ENCODE measurements at places on chromosomes 5 and 9.

GRCh38 chr5:10130881-10131280 lies 118.8 kb downstream of the ATPSCKMT start:
- no peak for DNase-seq

DNA sequence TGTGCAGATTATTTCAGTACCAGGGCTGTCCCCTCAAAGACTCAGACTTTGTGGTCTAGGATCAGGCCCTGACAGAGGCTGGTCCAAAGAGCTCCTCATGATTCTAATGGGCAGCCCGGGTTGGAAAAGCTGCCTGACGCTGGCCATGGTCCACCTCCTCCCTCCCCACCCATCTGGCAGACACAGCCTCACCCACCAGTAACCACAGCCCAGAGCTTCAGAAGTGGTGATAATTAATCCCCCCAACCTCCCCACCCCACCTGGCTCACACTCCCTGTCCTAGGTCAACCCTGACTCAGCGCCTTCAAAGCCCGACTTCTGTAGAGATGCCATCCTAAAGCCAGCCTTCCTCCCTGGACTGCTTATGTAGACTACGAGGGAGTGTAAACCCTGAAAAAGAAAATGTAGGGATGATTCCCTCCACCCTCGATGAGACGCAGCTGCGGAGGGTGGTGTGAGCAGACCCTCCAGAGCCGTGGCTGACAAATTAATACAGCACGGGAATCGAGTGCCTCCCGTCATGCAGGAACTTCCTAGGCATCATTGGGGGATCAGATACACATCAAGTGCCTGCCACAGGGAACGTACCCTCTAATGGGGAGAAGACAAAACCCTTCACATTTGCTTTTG lies 7.0 kb downstream of the UBE2QL1 start:
- no peak for DNase-seq

DNA sequence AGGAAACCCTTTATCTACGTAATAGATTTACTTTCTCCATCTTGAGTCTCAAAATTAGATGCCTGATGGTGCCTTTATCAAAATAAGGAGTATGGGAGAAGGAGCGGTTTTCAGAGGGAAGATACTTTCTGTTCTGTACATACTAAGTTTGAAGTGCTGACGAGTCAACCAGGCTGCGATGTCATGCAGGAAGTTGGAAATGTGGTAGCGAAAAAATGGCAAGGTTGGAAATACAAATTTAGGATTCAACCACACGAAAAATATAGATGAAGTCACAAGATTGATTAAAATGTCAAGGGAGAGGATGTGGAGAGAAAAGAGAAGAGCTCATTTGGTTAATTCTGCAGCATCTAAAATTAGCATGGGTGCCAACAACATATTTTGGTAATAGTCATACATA lies 129.5 kb downstream of the FOXD1 start:
- DNase-seq = no peak

DNA sequence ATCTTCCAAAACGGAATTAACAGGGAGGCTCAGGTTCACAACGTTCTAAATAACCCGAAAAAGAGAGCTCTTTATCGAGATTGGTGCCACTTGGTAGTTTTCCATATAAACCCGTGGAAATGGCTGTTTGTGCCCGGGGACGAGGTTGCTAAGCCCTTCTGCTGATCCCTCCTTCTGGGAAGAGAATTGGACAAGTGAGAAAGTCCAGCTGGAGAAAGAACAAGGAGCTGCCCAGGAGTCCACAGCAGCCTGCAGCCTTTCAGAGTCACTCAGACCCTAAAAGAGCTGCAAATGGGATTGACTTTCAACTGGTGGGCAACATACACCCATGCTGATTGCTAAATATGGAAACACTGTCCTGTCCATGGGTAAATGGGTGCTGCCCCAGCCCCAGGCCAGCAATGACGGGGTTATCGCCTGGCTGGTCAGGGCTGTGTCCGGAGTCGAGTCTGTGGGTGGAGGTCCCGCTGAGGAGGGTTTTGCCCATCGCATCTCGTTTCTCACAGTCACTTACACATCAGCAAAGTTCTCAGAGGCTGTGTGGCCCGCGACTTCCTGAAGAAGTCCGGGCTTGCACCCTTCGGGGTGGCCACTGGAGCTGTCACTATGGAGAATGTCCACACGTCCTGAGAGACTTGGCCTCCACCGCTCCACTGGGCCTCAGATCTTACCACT lies 40.7 kb upstream of the HSD17B3 start:
- no peak for DNase-seq

- no peak for DNase-seq
Observed at GRCh38 chr9:127029548-127029947, 92.9 kb downstream of the ANGPTL2 start.

- no peak for DNase-seq
Observed at GRCh38 chr5:151741678-151742423, 16.6 kb downstream of the ATOX1 start.

- DNase-seq = no peak
Observed at GRCh38 chr5:30279237-30279636, 914.2 kb upstream of the CDH6 start.

DNA sequence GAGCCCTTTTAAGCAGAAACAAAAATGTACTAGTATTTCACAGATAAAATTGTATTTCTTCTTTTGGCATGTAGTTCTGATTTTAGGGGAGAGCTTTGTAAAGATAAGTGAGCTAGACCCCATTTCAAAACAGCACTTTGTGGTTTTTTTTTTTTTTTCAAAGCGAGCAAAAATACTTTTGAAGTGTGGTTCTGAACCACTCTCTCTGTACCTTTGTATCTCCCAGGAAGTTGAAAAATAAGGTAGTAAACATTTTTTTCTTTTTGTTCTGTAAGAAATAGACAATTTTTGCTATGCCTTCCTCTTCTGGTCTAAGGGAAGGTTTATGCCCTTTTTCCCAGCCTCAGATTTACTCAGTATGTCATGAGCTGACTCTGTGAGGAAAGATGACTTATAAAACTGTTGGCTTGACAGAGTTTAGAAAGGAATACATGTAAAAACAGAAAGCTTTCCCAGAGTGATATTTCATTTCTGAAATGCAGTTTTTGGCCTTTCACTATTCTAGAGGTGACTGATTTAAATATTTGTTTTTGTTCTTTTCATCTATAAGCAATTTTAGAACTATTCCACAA lies 12.5 kb downstream of the ERCC6L2 start:
- DNase-seq = no peak

- DNase-seq = no peak
Observed at GRCh38 chr9:93372391-93372790, 79.1 kb upstream of the FAM120A start.

DNA sequence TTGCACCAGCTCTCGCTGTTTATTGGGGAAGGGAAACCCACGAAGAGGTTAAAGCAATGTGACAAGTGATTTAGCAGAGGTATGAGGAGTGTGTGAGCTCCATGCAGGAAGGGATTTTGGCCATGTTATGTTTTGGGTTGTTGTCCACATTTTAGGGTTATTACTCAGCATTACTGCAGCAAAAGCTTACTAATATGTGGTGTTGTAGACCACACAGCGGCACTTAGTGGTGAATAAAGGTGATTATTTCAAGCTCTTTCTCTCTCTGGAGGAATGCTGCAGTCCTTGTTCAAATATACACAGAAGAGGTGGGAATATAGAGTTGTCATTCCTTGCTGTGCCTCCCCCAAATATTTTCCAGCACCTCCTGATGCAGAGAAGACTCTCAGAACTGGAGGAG lies 29.7 kb upstream of the AKNA start:
- DNase-seq = no peak

DNA sequence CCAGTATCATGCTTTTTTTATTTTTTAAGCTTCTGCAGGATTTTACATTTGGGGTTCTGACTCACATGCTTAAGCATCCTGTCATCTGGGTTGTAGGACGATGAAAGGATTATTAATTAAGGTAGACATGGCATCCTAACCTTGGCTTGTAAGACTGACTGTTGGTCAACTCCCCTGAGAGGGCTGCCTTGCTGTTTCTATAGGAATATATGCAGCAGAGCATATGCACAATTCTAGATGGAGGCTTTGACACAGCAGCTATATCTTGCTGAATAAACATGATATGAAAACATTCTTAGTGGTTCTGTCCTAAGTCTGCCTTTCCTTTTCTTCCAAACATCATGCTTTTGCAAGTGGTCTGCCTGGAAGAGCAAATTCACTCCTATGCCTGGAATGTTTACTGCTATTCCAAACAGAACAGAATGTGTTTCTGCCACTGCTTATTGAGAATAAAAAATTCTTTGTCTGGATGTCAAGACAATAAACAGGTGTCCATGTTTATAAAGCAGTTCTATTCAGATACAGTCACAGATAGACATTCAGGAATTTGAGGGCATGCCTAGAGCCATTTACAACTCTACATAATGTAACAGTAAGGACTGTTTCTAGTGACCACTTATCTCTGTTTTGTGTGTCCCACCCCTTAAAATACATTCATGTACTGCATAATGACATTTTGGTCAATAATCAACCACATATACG lies 166.2 kb upstream of the PPP2R2B start:
- no peak for DNase-seq

DNA sequence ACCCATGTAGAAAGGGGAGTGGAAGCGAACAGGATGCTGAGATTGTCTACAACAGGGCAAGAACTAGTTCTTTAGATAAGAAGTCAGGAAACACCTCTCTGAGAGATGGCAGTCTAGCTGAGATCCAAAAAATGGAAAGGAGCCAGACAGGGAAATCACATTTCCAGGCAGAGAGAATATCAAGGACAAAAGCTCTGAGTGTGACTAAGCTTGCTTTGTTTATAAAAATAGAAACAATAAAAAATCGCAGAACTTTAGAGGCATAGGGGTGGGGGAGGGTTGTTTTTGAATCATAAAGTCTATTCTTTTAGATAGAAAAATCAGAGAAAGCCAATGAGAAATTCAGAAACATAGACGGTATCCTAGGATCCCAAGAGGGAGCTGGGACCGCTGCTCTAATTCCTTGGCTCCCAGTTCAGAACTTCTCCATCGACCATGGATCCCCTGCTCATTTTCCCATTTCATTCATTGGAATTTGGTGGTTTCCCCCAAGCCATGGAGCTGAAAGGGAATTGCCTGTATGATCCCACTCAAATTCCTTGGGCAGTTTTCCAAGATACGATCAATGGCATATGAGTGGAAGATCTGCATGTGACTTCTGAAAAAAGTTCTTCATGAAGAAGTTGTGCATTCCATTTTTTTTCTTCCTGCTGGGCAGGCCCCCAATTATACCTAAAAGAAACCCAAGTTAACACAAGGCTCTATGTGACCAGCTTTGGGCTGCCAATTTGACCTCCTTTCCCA lies 182.0 kb downstream of the GRIA1 start:
- DNase-seq = no peak

DNA sequence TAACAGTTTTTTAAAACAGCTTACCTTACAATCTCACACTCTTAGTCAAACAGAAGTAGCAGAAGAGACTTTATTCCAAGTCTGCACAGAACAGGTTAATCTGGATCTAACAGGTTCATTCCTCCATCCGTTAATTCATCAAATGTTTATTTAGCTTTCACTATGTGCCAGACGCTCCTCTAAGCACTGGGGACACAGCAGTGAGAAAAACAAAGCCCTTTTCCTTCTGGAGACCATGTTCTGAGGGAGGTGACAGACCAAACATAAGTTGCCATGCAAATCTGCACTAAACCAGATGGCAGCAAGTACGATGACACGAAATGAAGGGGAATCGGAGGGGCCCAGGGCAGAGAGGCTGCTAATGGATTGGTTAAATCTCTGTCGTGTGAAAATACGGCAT lies 17.1 kb upstream of the GLIPR2 start:
- DNase-seq = no peak

- no peak for DNase-seq
Observed at GRCh38 chr5:19256036-19256435, 732.0 kb downstream of the CDH18 start.

- no peak for DNase-seq
Observed at GRCh38 chr5:179342577-179342976, 2.7 kb downstream of the ADAMTS2 start.

GRCh38 chr5:115333164-115333563 lies 36.7 kb upstream of the CCDC112 start:
- no peak for DNase-seq

- no peak for DNase-seq
Observed at GRCh38 chr5:135133698-135134515, 99.9 kb upstream of the PITX1 start.

GRCh38 chr9:83070261-83070660 lies 7.3 kb upstream of the RASEF start:
- DNase-seq = no peak

- DNase-seq = no peak
Observed at GRCh38 chr9:111937781-111938426, 41.3 kb downstream of the UGCG start.

- DNase-seq = no peak
Observed at GRCh38 chr5:31492869-31493268, 39.0 kb downstream of the DROSHA start.

DNA sequence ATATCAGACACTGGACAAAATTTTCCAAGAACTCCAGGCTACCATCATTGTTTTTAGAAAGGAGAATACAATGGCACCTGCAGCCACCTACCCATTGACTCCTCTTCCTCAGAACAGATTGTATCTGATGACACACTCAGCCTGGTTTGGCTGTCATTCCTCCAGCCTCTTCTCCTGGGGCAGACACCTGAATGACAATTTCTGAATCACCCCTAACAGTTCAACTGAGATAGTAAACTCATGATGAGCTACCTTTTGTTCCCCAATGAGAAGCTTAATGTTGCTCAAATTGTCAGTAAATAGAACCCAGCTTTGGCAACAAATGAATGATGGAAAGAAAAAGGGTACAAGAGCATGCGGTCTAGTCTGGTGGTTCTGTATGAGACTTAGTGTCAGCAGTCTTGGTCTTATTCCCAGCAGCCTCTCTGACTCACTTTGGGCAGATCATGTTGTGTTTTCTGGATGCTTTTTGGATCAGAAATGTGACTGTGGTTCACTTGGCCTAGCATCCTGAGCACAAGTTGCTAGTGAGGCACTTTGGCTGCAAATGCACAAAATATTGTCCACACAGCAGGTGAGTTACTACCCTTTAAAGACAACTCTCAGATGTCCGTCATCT lies 78.3 kb downstream of the MAMDC2 start:
- DNase-seq = no peak

Measured in NCI-H446 (cell line).